ENCODE measurements at places on chromosomes 2 and 18.

DNA sequence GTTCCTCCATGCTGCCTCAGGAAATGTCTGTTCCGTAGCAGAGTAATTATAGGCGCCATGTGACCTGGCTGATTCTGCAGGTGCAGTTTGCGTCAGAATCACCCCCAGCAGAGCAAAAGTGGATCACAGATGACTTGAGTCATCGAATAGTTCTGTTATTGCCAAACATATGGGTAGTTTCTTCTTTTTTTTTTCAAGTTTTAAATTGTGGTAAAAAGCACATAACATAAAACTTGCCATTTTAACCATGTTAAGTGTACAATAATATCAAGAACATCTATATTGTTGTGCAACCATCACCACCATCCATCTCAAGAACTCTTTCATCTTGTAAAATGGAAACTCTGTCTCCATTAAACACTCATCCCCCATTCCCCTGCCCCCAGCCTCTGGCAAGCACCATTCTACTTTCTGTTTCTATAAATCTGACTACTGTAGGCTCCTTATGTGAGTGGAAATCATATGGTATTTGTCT lies 177.7 kb upstream of the TWIST2 start:
- DNase-seq, result no peak

DNA sequence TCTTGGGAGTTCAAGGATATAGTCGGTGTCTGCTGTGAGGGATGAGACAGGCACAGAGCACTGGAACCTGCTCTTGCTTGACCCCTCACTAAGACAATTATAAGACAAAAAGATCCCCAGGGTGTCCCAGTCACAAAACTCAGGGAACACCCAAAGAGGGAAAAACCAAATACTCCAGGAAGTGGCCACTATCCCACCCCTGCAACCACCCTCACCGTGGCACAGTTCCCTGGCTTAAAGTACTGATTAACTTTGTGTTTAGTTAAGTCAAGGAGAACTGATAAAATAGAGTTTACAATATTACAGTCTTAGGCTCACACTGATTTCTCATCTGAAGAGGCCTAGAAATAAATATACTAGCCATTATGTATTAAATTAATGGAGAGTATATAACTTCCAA lies 13.5 kb downstream of the IL36B start:
- DNase-seq, result no peak

DNA sequence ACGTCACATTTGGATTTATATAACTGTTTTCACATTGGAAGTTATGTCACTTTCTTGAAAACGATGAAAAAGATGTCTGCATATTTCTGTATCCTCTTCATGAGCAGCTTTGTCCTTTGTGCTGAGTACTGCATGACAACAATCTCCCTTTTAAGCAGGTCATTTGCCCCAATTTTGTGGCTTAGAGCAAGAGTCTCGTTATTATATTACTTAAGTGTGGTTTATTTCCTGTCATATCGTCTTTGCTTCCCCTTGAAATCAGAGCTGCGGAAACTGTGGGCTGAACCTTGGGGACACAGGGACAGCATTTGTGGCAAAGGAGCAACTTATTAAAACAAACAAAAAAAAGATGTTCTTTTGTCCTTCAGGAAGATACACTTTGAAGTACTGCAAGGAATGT lies 254.0 kb upstream of the DSEL start:
- no peak for DNase-seq

GRCh38 chr2:213148572-213149261 lies 2.7 kb downstream of the IKZF2 start:
- no peak for DNase-seq

GRCh38 chr2:240425236-240425615 lies 10.2 kb upstream of the GPC1 start:
- DNase-seq, result no peak

GRCh38 chr18:66616523-66616983 lies 12.7 kb upstream of the CDH19 start:
- no peak for DNase-seq

GRCh38 chr18:28735731-28736130 lies 558.8 kb upstream of the CDH2 start:
- no peak for DNase-seq

DNA sequence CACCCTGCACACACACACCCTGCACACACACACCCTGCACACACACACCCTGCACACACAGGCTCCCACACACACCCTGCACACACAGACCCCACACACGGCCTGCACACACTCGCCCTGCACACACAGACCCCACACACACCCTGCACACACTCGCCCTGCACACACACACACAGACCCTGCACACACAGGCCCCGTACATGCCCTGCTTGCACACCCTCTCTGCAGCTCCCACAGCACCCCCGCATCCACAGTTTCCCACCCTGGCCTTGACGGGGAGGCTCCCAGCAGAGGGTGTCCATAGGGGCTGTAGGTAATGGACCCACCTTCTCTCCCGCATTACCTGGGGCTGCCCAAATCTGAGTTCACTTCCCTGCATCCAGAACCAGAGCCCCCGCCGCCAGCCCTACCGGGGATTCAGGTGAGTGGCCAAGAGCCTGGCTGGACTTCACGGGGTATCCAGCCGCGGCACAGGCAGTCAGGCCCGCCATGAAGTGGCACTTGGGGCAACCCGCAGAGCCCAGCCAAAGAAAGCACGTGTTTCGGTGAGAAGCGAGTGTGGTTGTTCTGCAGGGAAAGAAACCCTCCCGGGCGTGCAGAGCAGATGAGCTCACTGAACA lies 88.6 kb upstream of the GPC1 start:
- DNase-seq, result no peak

- DNase-seq, result peak; percentile 20
These were observed 370 bp downstream of the KLHL29 start for GRCh38 chr2:23385351-23385747.

DNA sequence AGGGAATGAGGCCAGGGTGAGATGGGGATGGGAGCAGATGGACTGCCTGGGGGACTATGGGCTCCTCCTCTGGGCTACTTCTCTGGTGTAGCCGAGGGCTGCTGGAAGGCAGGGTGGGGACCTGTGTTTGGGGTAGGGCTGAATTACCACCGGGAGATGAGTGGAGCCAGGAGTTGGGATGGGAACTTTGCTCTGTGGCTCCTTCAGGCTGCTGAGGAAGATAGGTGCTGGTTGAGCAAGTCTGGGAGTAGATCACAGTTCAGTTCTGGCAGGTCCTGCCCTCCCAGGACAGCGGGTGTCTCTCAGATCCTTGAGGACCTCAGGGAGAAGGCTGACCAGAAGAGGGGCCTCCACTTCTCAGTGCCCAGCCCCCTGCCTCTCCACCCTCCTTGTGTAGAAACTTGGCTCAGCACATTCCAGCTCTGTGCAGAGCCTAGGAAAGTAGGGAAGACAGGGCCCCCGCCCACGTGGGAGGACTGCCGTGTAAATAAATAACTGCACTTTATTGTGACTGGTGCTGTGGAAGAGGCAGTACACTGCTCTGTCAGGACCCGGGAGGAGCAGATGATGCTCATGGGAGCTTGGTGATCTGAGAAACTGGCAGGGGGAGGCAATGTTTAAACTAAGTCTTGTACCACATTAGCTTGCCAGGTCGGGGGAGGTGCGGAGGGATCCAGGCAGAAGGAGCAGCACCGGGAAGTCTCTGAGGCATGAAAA lies 15.3 kb downstream of the TET3 start:
- DNase-seq, result no peak

DNA sequence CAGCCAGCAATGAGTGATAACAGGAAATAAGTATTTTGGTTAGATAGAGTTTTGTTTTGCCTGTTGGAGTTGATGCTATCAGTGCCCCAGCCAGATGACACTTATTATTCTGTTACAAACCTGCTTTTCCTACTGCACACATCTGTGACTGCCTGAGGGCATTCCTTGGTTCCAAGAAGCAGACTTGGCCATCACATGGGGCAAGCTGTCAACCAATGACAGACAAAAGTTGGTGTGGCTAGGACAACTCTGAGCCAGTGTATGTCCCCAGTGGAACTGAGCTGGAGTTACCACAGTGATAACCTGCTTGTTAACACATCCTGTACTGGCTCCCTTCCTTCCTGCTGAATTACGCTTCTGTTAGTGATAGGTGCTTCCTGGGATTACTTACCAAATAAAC lies 54.5 kb downstream of the FAM171B start:
- DNase-seq, result no peak

- no peak for DNase-seq
These were observed 39.6 kb upstream of the TFCP2L1 start for GRCh38 chr2:121324601-121325000.

GRCh38 chr2:8296306-8296705 lies 385.6 kb upstream of the ID2 start:
- no peak for DNase-seq

- DNase-seq, result peak; percentile 84
These were observed 32.8 kb upstream of the SLC14A1 start for GRCh38 chr18:45690975-45691815.

DNA sequence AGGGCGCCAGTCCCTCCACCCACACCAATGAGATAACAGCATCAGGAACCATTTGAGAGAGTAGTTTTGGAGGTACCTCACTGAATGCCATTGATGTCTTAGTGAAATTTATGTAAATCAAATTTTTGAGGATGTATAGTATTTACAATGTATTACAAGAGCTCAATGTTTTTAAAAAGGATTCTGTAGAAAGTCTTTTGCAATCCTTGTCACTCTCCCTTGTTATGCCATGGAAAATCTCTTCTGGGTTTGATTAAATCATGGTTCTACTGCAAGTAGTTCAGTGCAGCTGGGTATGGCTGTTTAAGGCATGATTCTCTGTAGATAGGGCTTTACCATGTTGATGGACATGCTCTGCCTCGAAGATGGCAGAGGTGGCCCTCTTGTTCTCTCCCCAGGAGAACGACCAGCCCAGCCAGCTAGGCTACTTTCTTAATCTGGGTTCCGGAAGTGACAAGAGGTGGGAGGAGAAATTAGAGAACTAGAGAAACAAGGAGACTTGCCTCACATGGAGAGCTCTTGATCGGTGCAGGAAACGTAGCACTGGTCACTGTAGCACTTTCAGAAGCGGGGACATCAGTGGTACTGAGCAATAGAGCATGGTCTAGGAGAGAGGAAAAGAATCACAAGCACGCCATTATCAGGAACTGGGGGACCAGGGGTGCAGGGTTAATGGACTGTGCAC lies 202.7 kb downstream of the CLIP4 start:
- DNase-seq, result no peak

GRCh38 chr2:23862716-23863426 lies 64.1 kb downstream of the ATAD2B start:
- no peak for DNase-seq

GRCh38 chr2:15818318-15818753 lies 122.0 kb upstream of the MYCN start:
- DNase-seq, result no peak

- no peak for DNase-seq
These were observed 9.3 kb downstream of the ST6GAL2 start for GRCh38 chr2:106876699-106877098.

GRCh38 chr2:18991177-18992168 lies 366.9 kb downstream of the OSR1 start:
- no peak for DNase-seq

GRCh38 chr2:122011493-122012270 lies 256.2 kb downstream of the TSN start:
- no peak for DNase-seq

DNA sequence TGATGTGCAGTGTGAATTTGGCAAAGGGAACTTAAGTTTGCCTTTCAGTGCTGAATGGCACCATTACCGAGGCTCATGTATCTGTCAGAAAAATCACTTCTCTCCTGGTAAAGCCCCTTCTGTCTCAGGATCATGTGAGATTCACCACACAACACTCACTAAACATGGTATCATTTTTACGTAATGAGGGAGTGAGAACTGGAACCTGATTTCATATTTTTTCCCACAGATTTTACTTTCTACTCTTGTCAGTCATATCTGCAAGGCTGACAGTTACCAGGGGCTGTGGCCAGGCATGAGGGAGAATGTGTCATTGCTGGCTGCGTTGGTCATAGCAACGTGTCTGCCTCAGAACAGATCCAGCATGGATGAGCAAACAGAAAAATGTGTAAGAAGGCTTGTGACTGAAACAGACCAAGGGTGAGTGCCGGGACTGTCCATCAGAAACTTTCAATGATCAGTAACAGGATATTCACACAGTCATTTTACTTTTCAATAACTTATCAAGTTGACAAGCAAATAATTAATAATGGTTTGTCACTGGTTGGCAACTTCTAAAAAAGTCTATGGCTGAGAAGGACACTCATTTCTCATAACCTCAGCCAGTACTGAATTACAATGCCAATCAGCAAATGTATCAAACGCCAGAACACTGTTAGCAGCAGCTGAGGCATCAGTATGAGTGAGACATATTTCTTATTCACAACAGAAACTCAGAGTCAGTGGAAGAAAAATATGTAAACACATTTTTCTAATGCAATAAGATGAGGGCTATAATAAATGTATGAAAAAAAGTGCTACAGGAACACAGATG lies 100.5 kb downstream of the CDC42EP3 start:
- peak; percentile 40 for DNase-seq

DNA sequence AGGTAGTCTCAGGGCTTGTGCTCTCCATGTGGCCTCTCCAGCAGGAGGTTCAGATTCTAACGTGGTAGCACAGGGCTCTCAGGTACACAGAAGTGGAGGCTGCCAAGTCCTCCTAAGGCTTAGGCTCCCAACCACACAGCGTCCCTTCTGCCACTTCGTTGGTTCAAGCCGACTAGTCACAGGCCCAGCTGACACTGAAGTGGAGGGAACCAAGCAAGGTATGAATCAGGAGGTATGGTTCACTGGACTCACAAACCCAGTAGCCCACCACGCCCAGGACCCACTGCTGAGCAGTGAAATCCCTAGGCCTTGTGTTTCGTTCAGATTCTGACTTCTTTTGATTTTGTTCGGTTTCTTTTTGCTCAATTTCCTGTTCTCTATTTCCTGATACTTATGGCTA lies 46.0 kb upstream of the SEC11C start:
- no peak for DNase-seq

DNA sequence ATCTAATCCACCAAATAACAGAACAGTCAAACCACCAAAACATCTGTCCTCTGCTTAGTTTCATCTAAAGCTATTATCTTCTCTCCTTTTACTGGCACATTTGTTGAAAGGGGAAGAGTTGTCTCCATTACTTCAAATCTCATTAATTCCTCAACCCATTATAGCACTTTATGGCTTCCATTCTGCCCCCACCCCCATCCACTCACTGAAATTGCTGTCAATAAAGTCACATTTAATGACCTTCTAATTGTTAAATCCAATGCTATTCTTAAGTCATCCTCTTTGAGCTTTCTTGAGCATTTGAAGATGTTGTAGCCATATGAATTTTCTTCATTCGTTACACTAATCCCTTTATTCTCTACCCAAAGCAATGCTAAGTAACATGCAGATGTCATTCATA lies 5.2 kb downstream of the OXER1 start:
- no peak for DNase-seq

All from activated naive CD8-positive, alpha-beta T cell treated with anti-CD3 and anti-CD28 coated beads, Interleukin-2, amount 50 U/mL, for 24 hours (primary cell).